ENCODE measurements at places on chromosomes 2 and 18.
A peak's percentile ranks its signal among the peaks of the same experiment; 100 is the strongest.

DNA sequence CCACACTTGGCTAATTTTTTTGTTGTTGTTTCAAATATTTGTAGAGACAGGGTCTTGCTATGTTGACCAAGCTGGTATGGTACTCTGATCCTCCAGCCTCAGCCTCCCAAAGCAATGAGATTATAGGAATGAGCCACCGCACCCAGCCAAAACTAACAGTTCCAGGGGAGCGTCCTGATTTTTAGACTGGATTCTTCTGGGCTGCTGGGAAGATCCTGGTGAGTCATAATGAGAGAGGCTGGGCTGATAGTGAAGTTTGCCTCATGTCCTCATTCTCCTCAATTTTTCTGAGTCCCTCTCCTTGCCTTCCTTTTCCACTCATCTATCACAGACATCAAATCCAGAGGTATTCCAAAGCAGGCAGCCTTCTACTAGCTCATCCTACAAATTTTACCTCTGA lies 81.3 kb downstream of the VSNL1 start:
- peak; percentile 48 for DNase-seq

GRCh38 chr2:61244694-61245093 lies 82.7 kb downstream of the C2orf74 start:
- no peak for DNase-seq

DNA sequence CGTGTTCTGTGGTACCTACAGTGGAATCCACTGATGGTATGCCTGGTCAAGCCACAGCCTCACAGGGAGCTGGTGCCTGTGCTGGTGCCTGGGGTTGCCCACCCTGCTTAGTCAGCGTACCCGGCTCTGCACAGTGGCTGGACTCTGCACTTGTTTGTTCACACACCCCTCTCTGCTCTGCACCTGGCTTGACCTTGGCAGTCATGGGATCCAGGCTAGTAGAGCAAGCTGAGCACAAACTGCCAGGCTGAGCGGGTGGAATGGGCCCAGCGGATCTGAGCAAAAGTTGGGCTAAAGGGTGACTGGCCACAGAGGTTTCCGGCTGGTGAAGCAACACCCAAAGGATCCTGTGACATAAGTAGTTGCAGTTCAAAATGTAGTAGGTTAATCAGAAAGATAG lies 163.5 kb downstream of the CDH19 start:
- no peak for DNase-seq

GRCh38 chr2:98486374-98486981 lies 41.8 kb downstream of the INPP4A start:
- no peak for DNase-seq

- no peak for DNase-seq
Measured at GRCh38 chr2:77520641-77521547, 1.3 kb downstream of the LRRTM4 start.

DNA sequence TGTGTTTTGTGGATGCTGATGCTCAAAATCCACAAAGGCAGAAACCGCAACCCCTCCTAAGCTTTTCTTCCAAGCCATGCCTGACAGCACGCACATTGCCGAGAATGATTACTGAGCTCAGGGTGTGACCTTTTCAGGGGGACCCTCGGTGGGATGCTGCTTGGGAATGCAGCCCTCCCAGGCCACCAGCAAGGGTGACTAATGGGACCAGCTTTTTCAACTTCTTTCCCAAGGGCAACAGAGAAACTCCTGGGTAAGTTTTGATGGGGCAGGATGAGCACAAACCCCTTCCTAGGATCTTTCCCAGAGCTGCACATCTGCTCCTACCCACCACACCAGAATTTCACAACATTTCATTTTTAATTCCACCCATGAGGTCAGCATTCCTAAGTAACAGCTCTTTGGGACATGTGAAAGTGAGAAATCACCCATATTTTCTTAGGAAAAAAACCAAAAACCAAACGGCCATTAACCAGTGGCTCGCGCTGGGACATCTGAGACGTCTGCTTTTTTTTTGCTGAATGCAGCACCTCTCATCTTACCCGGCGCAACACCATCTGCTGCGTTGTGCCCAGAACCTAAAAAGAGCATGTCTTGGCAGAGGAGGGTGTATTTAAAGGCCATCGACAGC lies 119.0 kb downstream of the ARL4C start:
- DNase-seq: peak; percentile 75

DNA sequence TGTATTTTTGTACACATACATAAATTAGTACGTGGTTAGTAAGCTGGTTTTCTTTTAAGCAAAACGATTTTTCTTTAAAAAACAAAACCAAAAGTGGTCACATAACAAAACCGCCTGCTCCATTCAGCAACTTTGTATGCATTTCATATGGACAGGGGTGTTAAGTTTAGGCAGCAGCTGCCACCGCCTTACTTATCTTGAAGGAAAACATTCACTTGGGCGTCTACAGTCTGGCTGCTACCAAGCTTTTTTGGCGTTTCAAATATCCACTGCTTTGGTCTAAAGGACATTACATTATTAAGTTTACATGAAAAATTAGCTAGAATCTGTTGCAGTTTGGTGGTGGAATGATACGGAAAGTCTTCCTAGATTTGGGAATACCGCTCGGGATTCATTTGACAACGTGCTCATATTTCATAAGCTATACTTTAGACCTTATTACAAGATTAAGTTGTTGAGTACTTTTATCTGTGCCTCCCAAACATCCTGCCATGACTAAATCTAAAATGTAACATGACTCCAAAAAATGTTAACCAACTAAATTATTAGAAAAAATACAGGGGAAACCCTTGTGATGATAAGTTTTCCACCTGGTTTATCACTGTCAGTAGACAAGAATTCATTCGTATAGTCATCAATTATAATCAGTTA lies 214.8 kb downstream of the NEDD4L start:
- no peak for DNase-seq

DNA sequence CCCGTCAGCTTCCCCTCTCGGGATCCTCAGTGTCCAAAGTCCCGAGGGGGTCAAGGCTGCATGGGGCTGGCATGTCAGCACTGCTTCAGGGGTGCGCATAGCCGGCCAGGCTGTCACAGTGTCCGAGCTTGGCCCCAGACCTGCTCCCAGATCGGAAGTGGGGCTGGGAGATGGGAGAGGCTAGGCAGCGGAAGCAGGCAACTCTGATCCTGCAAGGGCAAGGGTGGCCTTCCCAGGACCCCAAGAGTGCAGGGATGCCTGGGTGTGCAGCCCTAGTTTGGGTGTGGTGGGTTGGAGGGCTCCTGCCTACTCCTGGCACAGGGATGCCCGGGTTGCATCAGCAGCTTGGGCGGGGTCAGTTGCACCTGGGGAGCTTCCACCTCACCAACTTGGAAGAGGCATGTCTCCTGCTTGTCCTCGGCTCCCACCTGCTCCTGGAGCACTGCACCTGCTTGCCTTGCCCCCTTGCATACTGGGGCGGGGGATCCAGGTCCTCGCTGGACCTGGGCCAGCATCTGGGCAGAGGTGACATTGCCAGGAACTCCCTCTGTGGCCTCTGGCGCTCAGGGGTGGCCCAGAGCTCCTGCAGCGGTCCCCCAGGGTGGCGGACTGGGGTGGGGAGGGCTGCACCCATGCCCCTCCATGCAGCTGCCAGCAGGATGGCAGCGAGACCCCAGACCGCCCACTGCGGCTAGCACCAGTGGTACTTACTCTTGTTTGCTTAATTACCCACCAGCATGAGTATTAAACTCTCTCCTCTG lies 41.3 kb downstream of the CBLN2 start:
- DNase-seq: no peak

- no peak for DNase-seq
Measured at GRCh38 chr2:202642567-202642966, 7.8 kb downstream of the FAM117B start.

DNA sequence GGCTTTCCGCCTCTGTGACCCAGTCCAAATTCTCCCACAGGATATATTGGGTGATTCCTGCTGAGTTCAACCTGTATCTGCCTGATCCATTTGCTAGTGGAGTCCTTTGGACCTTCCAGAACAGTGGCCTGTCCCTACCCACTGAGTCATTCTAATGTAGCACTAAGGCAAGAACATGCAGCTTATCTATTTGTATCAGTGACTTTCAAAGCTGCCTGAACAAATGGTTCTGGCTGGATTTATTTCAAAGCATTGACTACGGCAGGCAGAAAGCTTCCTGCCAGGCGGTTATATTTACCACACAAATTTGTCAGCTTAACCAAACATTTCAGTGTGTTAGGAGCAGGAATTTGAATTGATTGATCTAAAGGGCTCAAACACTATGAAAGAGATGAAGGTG lies 613.4 kb downstream of the DCC start:
- DNase-seq: no peak

GRCh38 chr2:29035016-29035745 lies 39.1 kb downstream of the PCARE start:
- no peak for DNase-seq

- no peak for DNase-seq
Measured at GRCh38 chr2:10775831-10776230, 36.8 kb downstream of the PDIA6 start.

All from EL (cell line).